ENCODE measurements at places on chromosomes 2 and 18. TPM values are rescaled to one million over a fixed set of nuclear protein-coding genes. Genes with fewer than 3 reads are reported as not detected.

The FAM210A gene
- 32.8 TPM for total RNA-seq

The MARCHF4 gene
- not detected for total RNA-seq

The ARPC2 gene
- 568 TPM for total RNA-seq

DNA sequence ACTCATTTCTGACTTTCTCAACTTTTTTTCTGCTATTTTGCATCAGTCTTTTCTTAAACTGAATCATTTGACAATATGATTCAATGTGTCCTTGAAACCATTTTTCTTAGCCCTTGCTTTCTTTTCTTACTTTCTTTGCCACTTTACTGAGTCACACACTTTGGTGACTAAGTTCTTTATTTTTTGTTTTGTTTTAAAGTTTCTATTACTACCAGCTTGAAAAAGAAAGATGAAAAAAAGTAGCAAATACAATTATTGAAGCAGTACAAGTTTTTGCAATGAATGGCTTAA is 116.5 kb downstream of the DOCK10 start:
- no peaks in the 10 kb centered on the region for H3K4me1 ChIP-seq
- H3K4me3 ChIP-seq = no peak overlapping the region

GRCh38 chr18:36379435-36379984 is 82.0 kb downstream of the FHOD3 start:
- H3K27me3 ChIP-seq = no peaks in the 10 kb centered on the region
- no peak overlapping the region for H3K27ac ChIP-seq
- DNase-seq = no peak

GRCh38 chr2:237980751-237981150 is 13.9 kb downstream of the UBE2F start:
- H3K27me3 ChIP-seq = no peaks in the 10 kb centered on the region
- no peak for DNase-seq
- H3K36me3 ChIP-seq = no peaks in the 10 kb centered on the region
- H3K27ac ChIP-seq = no peak overlapping the region
- H3K4me3 ChIP-seq = no peak overlapping the region
- H3K4me1 ChIP-seq = peaks cover 19% of the 10 kb centered on the region

DNA sequence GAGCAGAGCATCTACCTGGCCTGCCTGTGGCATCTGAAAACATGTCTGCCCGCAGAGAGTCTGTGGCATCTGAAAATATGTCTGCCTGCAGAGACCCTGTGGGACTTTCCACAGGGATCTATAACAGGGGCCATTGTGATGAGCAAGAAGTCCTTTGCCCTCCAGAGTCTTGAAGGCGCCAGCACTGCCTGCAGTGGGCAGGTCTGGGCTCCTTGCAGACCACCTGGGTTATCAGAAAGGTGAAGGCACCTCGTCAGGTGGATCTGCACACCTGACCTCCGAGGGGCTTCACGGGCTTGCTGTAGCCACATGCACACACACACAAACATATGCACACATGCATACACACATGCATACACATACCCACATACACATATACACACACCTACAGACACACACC is 189.5 kb upstream of the HDAC4 start:
- H3K27ac ChIP-seq = no peak overlapping the region
- DNase-seq = no peak
- no peak overlapping the region for H3K4me3 ChIP-seq
- H3K27me3 ChIP-seq = no peaks in the 10 kb centered on the region
- H3K36me3 ChIP-seq = no peaks in the 10 kb centered on the region
